ENCODE measurements at places on chromosomes 11 and 22.

- DNase-seq: no peak
Measured at GRCh38 chr22:20533095-20533878, 25.9 kb downstream of the MED15 start.

- no peak for DNase-seq
Measured at GRCh38 chr11:61711498-61711897, 31.3 kb downstream of the DAGLA start.

DNA sequence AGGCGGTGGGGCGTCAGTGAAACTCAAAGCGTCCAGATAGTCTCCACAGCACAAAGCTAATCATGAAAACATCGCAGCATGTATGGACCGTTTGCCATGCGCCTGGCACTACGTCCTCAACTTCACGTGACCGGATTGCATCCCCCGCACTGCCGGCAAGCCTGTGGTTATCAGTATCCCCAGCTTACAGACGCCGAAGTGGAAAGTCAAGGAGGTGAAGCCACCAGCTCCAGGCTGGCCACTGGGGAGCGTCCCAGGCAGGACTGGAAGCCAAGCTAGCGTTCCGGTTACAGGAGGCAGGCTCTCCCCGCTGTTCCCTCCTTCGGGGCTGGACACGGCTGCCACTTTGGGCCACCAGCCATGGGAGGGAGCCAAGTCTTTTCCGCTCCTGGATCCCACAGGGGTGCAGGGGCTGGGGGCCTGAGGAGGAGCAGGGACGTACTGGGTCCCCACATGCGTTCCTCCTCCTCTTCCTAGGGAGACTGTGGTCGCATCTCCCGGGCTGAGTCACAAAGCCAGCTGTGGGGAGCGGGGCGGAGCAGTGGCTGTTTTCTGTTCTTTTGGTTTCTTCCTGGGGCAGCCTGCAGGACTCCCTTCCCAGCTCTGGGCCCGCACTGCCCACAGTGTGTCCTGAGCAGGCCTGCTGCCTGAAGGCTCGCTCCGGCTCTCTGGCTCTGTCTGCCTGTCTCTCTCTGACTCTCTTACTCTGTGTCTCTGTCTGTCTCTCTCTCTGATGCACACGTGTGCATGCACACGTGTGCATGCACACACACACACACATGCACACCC lies 4.3 kb upstream of the OSBPL5 start:
- no peak for DNase-seq

DNA sequence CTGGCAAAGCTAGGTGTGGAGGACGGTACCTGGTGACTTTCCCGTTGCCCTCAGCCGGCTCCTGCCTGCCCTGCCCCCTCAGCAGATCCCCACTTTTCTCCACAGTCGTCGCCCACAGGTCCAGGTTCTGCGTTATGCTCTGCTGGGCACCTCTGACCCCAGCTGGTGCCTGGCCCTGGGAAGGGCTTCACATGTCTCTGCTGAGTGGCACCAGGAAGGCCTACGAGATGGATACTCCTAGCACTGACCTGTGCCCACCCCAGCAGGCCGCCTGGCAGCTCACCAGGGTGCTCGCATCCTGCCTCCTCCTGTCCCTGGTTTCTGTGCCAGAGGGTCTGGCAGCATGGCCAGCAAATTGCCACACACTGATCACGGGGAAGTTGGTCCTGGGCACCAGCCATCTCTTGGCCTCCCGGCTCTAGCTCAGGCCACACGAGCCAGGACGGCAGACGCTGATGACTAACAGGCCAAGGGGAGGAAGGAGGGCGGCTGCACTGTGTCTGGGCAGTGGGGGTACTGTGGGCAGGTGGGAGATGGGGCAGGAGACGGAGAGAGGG lies 13.8 kb downstream of the CARS1 start:
- no peak for DNase-seq

GRCh38 chr22:44437216-44438055 lies 60.6 kb downstream of the RTL6 start:
- no peak for DNase-seq

DNA sequence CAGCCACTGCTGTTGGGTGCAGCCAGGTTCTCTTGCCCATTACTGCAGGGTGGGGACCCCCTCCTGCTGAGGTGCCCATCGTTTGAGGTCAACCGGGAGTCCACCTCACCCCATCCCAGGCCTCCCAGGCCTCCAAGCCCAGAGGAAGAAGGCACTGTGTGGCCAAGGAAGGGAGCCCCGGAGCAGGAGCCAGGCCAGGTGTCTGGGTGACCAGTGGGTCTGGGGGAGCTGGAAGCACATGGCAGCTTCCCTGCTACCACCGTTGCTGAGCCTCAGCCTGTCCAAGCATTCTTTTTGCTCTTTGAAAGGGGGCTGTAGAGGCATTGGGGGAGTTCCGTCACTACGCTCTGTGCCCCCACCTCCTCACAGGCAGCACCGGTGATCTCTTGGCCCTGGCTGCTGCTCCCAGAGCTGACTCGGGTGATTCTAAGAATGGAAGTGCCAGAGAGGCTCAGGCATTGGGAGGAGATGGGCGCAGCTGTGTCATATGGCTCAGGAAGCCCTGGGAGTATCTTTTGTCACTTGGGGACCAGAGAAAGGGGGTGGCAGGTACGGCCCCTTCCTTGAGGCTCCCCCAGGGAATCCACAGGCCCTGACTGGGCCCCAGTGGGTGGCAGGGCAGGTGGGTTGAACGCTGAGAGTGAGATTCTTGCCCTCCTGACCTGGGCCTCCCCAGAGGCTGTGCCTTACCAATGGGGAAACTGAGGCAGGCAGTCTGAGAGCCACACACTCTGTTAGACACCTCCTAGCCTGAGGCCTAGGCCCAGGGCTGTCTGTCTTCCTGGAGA lies 1.9 kb downstream of the SEPTIN5 start:
- no peak for DNase-seq

DNA sequence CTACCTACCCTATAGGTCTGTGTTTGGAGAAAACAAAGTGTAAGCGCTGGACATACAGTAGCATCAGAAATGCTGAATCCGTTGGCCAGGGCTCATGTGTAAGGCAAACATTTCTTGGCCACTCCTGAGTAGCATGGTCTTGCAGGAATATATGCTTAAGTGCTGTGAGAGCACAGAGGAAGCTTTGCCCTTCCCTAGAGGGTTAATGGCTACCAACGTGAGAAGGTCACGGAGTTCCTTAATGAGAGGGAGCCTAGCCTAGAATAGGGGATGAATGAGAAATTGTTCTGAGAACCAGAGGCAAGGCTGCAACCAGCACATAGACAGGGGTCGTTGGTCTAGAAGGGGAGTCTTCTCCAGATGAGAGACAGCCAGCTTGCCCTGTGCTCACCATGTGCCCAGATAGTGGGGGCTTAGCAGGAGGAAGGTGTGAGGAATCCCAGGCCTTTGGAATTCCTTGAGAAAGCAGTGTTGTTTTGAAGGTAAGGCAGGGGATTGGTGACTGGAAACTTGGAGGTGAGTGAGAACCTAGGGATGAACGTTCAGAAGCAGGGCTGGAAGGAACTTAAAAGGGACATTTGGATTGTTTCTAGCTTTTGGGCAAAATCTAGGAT lies 29.5 kb downstream of the RCOR2 start:
- DNase-seq: no peak

DNA sequence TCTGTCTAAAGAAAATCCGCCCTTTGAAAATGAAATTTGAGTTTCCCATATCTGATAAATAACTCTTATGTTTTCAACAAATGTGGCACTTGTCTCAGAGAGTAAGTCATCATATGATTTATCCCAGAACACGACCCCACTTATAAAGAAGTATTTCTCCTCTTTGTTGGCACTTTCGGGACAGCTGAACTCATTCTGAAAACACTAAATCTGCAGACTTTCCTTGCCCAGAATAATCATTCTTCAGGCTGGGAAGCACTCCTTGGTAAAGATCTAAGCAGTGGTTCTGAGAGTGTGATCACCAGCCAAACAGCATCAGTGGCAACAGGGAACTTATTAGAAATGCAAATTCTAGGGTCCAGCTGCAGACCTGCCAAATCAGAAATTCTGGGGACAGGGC lies 532.2 kb upstream of the API5 start:
- no peak for DNase-seq

DNA sequence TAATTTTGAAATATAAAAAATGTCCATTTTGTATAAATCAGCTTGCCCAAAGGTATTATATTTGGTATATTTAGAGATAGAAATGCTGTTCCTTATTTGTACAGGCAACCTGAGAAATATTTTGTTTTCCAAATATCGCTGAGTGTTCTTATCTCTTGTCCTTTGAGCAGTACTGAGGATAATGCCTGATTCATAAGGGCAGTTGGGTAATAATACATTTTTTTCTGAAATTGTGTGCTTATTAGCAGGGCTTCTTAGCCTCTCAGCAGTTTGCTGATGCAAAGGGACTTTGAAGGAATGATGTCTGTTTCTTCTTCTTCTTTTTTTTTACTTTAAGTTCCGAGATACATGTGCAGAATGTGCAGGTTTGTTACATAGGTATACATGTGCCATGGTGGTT lies 69.1 kb downstream of the LDLRAD3 start:
- DNase-seq: no peak

- DNase-seq: no peak
Measured at GRCh38 chr11:3105791-3106735, 48.8 kb upstream of the CARS1 start.
